ENCODE measurements at places on chromosomes 13 and 19.
A peak's percentile ranks its signal among the peaks of the same experiment; 100 is the strongest.

- no peak for DNase-seq
Observed at GRCh38 chr19:2038284-2039088, 12.6 kb downstream of the MKNK2 start.

DNA sequence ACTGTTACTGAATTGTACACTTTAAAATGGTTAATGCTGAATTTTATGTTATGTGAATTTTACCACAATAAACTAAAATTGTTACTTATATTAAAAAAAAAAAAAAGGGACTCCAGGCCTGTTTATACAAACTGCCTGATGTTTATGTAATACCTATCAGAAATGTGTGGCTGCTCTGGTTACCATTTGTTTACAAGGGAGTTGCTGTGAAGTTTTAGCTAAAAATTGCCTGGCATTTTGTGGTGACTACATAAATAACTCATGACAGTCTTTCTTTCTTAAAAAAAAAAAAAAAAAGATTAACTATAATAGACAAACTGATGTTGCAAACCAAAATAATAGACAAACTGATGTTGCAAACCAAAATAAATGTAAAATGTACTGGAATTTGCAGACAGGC, 71.8 kb downstream of the CDADC1 start:
- no peak for DNase-seq

DNA sequence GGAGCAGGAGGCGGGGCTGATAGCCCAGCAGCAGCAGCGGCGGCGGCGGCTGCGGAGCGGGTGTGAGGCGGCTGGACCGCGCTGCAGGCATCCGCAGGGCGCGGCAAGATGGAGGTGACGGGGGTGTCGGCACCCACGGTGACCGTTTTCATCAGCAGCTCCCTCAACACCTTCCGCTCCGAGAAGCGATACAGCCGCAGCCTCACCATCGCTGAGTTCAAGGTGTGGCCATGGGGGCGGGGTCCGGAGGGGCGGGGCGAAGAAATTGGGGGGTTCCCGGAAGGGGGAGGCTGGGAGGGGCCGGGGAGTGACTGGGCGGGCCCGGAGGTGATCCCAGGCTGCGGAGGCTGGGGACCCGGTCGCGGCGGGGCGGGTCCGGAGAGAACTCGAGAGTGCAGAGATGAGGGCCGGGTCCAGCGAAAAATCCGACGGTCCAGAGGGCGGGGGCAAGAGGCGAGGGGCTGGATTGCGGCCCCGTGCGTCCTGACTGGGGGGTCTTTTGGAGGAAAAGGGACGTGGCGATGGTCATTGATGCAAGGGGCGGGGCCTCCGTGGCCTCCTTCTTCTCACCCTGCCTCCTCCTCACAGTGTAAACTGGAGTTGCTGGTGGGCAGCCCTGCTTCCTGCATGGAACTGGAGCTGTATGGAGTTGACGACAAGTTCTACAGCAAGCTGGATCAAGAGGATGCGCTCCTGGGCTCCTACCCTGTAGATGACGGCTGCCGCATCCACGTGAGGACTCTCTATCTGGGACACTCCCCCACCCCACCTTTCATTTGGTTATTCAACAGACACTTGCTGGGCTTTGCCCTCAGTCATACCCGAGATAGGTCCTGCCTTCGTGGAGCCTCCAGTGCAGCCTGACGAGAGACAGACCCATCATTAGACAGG, at the start of gene TBCB:
Gene TBCB, plus strand, starts transcription at position 16 of the 891 bp plus-strand sequence. Its CDS starts 93 bp downstream, at position 109.
- DNase-seq: peak; percentile 78

DNA sequence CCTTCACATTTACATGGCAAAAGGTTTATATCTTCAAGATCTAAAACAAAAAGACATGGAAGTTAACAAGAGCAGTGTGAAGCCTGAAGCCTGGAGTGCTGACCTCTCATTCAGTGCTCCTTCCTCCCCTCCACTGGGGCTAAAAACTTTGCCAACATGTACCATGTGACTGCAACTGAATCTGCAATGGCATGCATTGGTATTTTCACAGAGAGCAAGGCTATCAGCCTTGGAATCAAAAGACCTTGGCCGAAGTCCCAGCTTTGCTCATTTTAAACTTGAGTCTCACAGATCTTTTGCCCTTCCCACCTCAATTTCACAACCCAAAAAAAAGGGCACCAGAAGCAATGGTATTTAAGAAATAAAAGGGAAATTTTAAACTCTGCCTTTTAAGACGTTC, 325.1 kb downstream of the DCT start:
- no peak for DNase-seq

GRCh38 chr19:50897612-50898011, 13.6 kb downstream of the KLK4 start:
- no peak for DNase-seq

DNA sequence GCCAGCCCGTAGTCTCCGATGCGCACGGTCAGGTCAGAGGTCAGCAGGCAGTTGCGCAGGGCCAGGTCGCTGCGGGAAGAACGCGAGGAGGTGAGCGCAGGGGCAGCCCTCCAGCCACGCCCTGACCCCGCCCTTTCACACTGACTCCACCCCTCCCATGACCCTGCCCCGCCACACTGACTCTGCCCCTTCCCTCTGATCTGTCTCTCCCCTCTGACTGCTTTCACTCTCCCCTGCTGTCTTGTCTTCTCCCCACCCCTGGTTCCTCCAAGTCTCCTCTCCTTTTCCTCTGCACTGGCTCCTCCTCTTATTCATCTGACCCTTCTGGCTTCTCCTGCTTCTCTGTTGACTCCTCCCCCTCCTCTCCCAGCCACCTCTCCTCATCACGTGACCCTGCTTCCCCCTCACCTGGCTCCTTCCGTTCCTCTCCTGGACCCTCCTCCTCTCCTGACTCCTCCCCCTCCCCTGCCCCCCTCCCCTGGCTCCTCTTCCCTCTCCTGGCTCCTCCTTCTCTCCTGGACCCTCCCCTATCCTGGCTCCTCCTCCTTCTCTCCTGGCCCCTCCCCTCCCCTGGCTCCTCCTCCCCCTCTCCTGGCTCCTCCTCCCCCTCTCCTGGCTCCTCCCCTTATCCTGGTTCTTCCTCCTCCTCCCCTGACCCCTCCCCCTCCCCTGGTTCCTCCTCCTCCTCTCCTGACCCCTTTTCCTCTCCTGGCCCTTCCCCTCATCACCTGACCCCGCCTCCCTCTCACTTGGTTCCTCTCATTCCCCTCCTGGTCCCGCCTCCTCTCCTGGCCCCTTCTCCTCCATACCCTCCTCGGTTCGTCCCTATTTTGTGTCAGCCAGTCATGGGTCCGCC, 9.9 kb downstream of the LMTK3 start:
- DNase-seq: peak; percentile 100

DNA sequence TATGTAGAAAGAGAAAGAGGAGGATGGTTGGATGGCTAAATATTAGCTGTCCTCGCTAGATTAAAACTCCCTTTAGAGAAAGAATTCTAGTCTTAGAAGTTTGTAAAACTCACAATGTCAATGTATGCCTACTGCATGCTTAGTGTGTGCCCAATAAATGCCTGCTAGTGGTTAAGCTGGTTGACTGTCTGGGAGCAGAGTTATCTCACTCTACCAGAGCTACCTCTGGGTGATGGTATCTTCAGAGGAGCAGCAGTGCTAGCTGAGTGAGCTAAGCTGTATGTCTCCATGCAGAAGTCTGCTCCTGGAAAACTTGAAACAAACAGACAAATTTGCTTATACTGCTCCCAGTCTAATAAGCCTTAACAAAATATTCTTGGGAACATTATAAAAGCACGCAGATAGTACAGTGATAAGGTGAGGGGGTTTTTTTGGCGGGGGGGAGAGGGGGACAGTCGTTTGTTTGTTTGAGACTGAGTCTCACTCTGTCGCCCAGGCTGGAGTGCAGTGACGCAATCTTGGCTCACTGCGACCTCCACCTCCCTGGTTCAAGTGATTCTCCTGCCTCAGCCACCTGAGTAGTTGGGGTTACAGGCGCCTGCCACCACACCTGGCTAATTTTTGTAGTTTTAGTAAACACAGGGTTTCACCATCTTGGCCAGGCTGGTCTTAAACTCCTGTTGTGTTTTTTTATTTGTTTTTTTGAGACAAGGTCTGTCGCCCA, 202.8 kb upstream of the TSC22D1 start:
- no peak for DNase-seq

GRCh38 chr19:33638167-33639034, 16.6 kb downstream of the CHST8 start:
- no peak for DNase-seq

DNA sequence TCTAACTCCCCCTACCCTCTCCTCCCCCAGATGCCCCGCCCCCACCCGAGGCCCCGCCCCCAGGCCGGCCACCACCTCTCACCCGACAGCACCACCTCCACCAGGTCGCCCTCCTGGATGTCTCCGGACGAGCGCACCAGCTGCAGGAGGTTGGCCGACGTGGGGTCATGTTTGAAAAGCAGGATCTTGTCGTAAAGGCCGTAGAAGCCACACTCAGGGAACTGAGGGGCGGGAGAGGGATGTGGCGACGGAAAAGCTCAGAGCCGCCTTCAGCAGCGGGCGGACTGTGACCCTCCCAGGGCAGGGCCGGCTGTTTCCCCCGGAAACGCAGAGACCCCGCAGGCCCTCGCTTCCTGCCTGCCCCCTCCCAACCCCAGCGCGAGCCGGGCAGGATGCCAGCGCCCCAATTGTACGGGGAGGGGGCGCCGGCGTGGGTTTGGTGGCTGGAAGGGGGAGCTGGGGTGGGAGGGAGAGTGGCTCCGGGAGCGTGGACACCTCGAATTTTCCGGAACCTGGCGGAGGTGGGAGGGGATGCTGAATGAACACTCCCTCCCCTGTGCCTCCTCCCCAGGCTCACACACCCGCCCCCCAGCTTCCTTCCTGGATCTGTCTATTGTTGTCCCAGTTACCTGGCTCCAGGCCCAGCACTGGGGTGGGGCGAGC, 3.0 kb downstream of the PRKD2 start:
- DNase-seq: peak; percentile 82

DNA sequence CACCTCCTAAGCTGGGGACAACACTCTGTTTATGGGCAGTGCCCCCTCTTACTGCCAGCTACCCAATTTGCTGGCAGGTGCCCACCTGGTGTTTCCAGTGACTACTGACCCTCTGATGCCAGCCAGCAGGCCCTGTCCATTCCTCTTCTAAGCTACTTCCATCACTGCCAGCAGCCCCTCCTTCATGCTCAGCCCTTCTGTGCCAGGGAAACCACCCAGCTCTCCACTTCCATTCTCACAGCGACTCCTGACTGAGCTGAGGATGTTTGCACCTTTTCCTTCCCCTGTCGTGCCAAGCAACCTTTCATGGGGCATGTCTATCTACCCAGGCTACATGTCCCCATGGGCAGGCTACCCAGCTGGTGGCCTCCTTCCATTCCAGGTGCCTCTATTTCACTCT, 24.0 kb upstream of the ZNF492 start:
- DNase-seq: no peak

DNA sequence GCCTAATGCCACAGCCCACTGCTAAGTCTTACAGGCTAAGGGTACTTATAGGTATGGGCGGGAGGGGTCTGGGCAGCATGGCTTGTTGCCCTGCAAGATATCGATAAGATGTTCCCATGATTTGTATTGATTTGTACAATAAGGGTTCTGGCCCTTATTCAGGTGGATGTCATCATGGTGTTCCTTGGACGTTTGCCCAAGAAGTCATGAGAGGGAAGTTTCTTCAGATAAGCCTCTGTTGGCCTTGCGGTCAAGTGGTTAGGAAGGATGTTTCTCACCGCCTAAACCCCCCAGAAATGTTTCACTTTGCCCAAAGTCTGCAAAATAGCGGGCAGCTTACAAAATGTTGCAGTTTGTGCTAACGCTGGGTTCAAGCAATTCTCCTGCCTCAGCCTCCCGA, 7.3 kb downstream of the PARP4 start:
- no peak for DNase-seq

GRCh38 chr13:79782541-79783205, 301.7 kb downstream of the NDFIP2 start:
- peak; percentile 71 for DNase-seq

GRCh38 chr13:110520431-110521295, 40.9 kb downstream of the RAB20 start:
- no peak for DNase-seq

DNA sequence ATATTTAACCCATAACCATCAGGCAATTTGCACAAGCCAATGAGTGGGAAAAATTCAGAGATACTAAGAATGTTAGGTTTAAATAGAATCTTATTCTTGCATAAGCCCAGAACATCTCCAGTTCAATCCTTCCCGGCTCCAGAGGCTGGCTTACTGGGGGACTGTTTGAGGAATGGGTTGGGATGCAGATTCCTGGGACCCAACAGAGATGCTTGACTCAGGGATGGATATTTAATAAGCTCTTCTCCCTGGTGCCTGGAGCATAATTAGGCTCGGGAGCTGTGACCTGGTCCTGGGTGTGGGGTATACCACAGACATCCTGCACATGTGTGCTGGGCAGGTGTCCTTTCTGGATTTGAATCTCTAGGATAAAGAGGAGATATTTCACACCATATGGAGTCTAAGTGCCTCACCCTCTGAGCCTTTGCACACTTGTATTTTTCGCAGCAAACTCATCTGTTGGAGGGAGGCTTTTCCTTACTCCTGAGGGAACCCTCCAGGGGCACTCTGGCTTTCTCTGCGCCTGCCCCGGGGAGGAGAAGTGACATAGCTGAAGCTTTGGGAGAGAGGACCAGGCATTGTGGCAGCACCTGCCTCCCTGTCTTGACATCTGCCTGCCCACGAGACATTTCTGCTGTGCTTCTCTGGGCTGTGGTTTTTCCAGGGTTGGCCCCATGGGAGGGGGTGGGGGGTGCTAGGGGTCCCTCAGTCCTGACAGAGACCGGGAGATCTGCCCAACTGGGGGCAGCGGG, 36.1 kb upstream of the ANKRD10 start:
- no peak for DNase-seq

DNA sequence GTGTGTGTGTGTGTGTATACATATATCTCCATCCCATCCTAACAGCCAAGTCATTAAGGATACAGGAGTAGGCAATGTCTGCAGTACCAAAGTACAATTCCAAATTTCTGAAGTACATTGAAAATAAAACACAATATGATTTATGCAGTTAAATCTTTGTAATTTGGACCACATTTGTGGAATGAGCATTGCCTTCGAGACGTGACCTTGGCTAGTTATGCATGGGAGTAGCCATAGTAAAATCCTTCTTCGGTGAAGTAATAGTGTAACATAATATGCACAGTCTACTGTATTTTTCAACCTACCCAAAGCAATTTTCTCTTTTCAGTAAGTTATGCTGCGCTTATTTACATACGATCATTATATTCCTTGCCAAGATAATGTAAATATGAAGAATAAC, 665.7 kb upstream of the GPC6 start:
- no peak for DNase-seq

Measured in WTC11 (cell line).